ENCODE measurements at places on chromosomes 7 and 10. TPM values are rescaled to one million over a fixed set of nuclear protein-coding genes. Genes with fewer than 3 reads are reported as not detected.
A peak's percentile ranks its signal among the peaks of the same experiment; 100 is the strongest.

DNA sequence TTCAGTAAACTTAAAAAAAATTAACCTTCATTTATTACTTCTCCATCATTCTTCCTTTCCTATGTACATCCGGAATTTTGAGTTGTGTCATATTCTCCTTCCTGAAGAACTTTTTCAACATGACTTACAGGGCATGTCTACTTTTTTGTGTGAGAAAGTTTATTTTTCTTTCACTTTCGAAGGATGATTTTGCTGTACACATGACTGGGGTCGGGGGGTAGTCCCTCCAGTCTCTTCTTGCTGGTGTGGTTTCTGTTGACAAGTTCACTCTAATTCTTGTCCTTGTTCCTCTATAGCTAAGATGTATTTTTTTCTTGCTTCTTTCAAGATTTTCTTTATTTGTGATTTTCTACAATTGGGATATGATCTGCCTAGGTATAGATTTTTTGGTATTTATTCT is 55.8 kb downstream of the INPP5A start:
- DNase-seq: no peak

GRCh38 chr10:104981995-104982394 is 340.9 kb downstream of the SORCS3 start:
- DNase-seq: no peak

The TRDMT1 gene
- 2.6 TPM for total RNA-seq

The SFMBT2 gene
- 16.0 TPM for total RNA-seq

The DRGX gene
- total RNA-seq: not detected

- no peak for DNase-seq
Measured at GRCh38 chr7:101813402-101814019, 3.9 kb upstream of the CUX1 start.

- no peak for DNase-seq
Measured at GRCh38 chr7:109003742-109004141, 434.1 kb downstream of the DNAJB9 start.

DNA sequence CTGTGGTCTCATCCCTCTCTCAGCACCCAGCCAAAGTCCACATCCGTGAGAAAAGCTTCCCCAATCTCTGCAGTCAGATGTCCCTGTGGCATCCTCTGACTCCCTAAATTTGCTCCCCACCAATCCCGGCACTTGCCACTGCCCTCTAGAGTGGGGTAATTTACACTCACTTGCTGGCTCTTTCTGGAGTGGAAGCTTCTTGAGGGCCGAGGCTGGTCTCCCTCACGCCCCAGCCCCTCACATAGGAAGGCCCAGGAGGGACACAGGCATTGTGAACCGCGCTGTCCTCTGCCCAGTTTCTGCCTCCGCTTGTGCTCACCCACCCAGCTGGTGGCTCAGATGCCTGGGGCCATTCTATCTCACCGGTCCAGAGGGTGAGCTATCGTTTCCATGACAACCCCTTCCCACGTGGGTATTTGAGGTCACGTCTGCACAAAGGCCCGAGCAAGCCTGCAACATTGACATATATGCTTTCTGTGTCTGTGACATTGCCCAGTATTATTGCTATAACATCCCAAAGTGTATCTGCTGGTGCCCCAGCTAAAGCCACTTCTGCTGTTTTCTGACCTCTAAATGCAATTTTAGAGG is 97.3 kb upstream of the CTBP2 start:
- DNase-seq: no peak

The CRHR2 gene
- total RNA-seq: not detected

DNA sequence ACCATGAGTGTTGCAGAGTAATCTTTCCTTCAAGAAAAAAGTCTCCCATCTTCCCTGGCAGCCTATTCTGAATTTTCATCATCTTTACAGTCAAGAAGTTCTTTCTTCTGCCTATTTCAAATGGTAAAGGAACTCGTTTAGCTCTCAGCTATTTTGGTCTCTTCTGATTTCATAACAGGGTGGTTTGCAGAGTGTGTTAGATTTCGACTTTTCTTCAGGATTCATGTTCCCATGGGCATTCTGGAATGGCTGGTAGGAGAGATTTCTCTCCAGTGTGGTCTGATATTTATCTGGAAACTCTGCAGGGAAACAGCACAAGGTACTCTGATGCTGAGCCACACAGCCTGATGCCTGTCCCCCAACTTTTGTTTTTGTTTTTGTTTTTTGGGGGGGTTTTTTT is 111.1 kb upstream of the FAM171A1 start:
- DNase-seq: no peak

DNA sequence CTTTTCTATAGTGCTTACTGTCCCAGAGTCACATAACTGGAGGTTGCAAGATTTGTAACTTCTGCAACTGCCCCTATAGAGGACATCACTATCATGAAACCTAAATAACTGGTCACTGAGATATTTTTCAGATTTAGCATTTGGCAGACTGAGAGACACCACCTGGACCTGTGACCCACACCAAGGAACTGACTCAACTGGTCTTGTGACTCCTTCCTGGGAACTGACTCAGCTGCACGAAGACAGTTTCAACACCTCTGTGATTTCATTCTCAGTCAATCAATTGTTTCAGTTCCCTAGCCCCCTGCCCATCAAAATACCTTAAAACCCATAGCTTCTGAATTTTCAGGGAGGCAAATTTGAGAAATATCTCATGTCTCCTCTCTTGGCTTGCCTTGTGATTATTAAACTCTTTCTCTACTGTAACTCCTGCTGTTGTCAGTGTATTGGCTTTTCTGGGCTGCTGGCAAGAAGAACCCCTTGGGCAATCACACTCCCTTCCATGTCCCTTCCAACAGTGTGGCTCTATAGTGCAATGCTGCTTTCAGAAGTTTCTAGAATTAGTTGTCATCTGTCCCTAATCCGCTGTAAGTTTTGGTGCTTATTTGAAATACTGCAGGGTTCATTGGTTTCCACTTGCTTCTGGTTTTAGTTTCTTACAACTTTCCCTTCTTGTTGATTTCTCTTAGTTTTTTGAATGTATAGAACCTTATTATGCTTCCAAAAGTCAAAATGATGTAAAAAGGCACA is 127.8 kb upstream of the ADCY1 start:
- no peak for DNase-seq

GRCh38 chr7:116426428-116427156 is 72.9 kb upstream of the CAV2 start:
- DNase-seq: peak; percentile 36

- DNase-seq: no peak
Measured at GRCh38 chr7:39691821-39692220, 68.4 kb downstream of the RALA start.

The COL13A1 gene
- 2.1 TPM for total RNA-seq

- no peak for DNase-seq
Measured at GRCh38 chr10:109993551-109994330, 14.0 kb upstream of the ADD3 start.

GRCh38 chr7:121244120-121244870 is 84.5 kb upstream of the WNT16 start:
- no peak for DNase-seq

DNA sequence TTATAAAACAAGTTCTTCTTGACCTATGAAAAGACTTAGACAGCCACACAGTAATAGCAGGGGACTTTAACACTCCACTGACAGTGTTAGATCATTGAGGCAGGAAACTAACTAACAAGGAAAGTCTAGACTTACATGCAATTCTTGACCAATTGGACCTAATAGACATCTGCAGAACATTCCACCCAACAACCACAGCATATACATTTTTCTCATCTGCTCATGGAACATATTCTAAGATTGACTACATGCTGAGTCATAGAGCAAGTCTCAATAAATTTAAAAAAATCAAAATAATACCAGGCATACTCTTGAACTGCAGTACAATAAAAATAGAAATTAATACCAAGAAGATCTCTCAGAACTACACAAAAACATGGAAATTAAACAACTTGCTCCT is 219.5 kb upstream of the HPS1 start:
- no peak for DNase-seq

DNA sequence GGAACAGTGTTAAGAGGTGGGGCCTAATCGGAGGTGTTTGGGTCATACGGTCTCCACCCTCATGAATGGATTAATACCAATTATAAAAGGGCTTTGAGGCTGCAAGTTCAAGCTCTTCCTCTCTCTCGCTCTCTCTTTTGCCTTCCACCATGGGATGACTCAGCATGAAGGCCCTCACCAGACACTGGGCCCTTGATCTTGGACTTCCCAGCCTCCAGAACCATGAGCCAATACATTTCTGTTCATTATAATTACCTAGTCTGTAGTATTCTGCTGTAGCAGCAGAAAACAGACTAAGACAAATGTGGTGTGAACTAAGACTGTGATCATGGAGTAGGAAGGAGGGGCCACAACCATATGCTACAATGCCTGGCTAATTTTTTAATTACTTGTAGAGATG is 7.7 kb downstream of the AIFM2 start:
- no peak for DNase-seq

DNA sequence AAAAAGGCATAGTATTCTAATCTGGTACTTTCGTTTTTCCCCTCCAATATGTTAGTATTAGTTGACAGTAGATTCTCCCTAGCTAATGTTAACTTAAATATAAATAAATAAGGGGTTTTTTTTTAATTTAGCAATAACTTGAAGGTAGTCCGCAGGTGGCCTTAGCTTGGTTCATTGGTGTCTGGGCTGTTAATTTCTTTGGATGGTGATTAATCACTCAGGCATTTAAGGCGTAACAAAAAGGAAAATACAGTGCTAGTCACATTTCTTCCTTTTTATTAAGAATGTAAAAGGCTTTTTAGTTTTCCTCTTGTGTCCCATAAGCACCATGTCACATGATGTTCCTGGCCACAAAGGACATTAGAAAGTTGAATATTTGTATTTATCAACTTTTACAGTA is 161.0 kb upstream of the POT1 start:
- DNase-seq: no peak

The ARF5 gene
- total RNA-seq: 273 TPM

The LDB3 gene
- total RNA-seq: 5.9 TPM

DNA sequence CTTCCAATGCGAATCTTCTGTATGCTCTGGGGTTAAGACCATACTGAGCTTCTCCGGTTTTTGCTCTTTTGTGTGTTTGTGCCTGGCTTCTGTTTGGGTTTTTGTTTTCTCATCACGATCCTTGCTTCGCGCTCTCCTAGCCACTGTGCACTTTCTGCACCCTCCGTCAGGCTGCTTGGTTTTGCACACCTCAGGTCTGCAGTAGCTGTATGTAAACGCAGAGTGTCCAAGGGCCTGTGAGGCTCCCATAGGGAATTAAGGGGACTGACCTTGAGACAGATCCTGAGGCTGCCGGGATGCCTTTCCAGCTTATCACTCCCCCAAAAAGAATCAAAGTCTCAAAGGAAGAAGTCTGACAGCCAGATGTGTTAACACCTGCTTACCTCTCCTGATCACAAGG is 95.2 kb downstream of the PROSER2 start:
- no peak for DNase-seq

The TAS2R3 gene
- 26.6 TPM for total RNA-seq

- no peak for DNase-seq
Measured at GRCh38 chr7:158705234-158705850, 738 bp upstream of the NCAPG2 start.

The LAMB1 gene
- 221 TPM for total RNA-seq

The IL15RA gene
- total RNA-seq: 28.8 TPM

- DNase-seq: no peak
Measured at GRCh38 chr10:99461230-99461629, 30.8 kb upstream of the GOT1 start.

DNA sequence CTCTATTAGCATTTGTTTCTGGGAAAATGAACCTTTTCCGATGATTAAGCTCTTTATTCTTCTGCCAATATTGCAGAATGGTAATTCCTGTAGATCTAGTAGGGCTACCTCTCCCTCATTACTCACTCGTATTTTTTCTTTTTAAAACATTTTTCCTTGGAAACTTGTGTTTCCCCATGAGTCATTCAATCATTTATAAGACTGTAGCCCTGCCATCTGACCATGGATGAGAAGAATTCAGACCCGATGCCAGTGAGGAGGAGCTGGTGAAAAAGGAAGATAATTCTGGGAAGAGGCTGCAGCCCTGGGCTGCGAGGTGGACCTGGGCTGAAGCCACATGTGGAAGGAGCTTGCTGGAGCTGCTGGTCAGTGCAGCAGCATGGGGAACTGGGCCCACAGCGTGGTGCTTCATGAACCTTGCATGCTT is 242.8 kb downstream of the KLF6 start:
- DNase-seq: peak; percentile 56

- peak; percentile 62 for DNase-seq
Measured at GRCh38 chr10:51073453-51074237, 642 bp upstream of the PRKG1 start.

DNA sequence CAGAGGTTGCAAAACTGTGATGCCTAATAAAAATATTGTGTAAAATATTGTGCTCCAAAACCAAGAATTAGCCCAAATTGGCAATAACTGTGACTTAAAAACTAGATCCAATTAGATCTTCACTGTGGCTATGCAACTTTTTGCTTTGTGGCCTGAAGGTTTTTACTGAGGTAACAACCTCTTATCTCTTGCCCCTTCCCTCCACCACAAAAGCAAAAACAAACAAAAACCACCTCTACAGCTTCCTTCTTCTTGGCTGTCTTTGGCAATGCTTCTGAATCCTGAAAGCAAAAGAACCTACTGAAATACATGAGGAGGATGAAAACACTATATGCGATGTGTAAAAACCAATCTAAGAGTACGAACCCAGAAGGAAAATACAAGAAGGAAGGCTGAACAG is 226.7 kb upstream of the MBL2 start:
- no peak for DNase-seq

- DNase-seq: no peak
Measured at GRCh38 chr10:52597189-52597863, 175.3 kb downstream of the MBL2 start.

The SLC25A28 gene
- total RNA-seq: 22.9 TPM

GRCh38 chr10:122740640-122741039 is 41.0 kb upstream of the C10orf120 start:
- no peak for DNase-seq

GRCh38 chr10:103575416-103576075 is 82.0 kb downstream of the NEURL1 start:
- peak; percentile 47 for DNase-seq

The SNCG gene
- total RNA-seq: 32.8 TPM

GRCh38 chr7:88243345-88243909 is 23.6 kb upstream of the SRI start:
- no peak for DNase-seq

The MOGAT3 gene
- not detected for total RNA-seq

The CASP7 gene
- total RNA-seq: 48.3 TPM

The NPFFR1 gene
- total RNA-seq: not detected

The SFXN2 gene
- total RNA-seq: 1.2 TPM
